ENCODE measurements at places on chromosomes 7 and 10. TPM values are rescaled to one million over a fixed set of nuclear protein-coding genes. Genes with fewer than 3 reads are reported as not detected.

The TAS2R5 gene
- 0.71 TPM for polyA plus RNA-seq

The TMEM178B gene
- 0.58 TPM for polyA plus RNA-seq

The KAZALD1 gene
- not detected for polyA plus RNA-seq

The PSPH gene
- 15.9 TPM for polyA plus RNA-seq

The ACBD7 gene
- polyA plus RNA-seq, result 1.3 TPM

The GSTK1 gene
- 77.3 TPM for polyA plus RNA-seq

The IKZF1 gene
- polyA plus RNA-seq, result 1.2 TPM

The C7orf33 gene
- polyA plus RNA-seq, result 1.6 TPM

The AKR1C8 gene
- polyA plus RNA-seq, result not detected

The NUTM2E gene
- polyA plus RNA-seq, result not detected

GRCh38 chr10:64093946-64094535, 572.8 kb downstream of the REEP3 start:
- DNase-seq, result no peak

GRCh38 chr7:134329614-134330346, 13.1 kb upstream of the SLC35B4 start:
- no peak for DNase-seq

GRCh38 chr7:11701829-11702560, 130.0 kb downstream of the THSD7A start:
- no peak for DNase-seq

- DNase-seq, result no peak
Measured at GRCh38 chr10:6141296-6142151, 52.7 kb downstream of the RBM17 start.

DNA sequence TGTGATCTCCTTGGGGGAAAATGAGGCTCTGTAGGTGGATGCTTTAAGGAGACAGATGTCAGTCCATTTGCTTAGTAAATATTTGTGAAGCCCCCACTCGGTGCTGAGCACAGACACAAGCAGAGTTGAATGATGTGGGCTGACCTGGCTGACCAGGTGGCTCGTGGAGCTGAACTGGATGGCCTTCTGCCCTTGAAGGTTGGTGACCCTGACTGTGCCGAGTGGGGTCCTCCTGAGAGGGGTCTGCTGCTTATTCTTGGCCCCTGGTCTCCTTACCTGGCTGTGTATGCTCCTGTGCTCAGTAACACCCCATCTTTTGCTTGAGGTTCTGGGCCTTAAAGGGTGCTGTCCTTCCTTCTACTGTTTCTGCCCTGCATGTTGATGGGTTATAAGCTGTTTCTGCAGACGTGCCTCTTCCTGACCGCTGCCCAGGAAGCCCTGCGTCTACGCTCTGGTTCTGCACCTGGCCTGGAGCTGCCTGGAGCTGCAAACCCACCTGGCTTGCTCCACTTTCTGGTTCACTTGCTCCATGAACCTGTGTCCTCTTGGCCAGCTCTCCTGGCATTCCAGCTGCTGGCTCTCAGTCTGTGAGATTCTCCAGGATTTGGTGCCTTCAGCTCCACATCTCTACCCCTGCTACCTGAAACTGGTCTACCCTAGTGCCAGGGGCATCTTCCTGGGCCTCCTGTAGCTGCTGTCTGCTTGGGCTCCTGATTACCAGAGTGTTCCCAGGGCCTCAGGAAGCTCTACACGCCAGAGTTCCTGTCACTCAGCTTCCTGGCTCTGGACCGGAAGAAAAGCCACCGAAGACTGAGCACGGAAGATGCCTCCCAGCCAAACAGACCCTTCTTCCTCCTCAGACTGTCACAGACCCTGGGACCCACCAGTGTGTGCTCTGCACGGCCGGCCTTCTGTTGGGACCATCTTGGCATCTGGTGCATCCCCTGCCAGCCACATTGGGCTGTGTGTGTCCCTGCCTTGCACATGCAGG, 76.5 kb downstream of the ADCY1 start:
- DNase-seq, result no peak

DNA sequence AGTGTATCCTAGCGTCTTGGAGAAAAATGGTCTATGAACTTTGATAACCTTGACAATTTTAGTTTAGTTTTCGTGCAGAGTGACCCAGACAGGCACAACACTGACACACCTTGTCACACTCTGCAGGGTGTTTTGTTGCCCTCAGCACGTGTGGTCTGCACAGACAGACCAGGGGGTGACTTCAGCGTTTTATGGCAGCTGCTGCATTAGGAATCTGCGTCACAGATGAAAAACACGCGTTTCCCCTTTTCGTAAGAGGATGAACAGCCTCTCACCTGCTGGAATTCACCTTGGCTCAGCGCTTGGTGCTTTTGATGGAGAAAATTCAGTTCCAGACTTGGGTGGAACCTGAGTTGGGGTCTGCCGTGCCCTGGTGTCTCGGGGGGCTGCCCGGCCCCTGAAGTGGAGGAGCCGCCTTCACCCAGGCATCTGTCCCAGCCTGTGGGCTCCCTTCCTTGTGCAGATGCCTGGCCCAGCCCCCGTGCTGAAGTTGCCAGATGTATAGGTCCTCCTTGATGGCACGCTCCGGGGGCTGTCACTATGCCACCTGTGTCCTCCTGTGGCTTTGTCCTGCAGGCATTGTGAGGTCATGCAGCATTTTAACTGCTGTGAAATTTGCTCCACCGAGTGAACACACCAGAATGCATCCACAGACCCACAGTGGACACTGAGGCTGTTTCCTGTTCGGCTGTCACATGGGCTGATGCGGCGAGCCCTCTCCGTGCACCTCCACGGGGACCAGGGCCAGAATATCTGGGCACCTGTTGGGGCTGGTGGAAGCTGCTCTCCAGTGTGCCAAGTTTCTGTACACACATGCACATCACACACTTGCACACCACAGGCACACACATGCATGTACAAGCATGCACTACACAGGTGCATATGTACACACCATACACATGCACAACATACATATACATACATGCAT, 18.3 kb downstream of the INPP5A start:
- no peak for DNase-seq

- peak; percentile 43 for DNase-seq
Measured at GRCh38 chr10:3172081-3172445, 519 bp downstream of the PITRM1 start.

DNA sequence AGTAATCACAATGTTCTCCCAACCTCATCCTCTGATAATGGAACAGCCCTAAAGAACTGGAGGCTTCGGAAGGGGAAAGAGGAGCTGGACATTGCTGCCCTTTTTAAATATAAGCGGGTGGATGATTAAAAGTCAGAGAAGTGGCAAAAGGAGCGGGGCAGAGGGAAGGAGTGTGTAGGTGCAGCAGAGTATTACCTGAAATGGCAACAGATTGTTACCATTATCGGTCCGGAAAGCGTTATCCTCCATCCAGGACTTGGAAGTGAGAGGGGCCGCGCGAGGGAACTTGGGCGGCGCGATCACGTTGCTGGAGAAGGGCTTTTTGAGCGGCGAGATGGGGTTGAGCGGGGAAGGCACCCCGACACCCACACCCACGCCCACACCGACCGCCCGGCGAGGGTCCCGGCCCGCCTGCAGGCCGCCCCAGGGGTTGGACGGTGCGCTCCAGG, 51.7 kb downstream of the CPEB3 start:
- DNase-seq, result peak; percentile 42

DNA sequence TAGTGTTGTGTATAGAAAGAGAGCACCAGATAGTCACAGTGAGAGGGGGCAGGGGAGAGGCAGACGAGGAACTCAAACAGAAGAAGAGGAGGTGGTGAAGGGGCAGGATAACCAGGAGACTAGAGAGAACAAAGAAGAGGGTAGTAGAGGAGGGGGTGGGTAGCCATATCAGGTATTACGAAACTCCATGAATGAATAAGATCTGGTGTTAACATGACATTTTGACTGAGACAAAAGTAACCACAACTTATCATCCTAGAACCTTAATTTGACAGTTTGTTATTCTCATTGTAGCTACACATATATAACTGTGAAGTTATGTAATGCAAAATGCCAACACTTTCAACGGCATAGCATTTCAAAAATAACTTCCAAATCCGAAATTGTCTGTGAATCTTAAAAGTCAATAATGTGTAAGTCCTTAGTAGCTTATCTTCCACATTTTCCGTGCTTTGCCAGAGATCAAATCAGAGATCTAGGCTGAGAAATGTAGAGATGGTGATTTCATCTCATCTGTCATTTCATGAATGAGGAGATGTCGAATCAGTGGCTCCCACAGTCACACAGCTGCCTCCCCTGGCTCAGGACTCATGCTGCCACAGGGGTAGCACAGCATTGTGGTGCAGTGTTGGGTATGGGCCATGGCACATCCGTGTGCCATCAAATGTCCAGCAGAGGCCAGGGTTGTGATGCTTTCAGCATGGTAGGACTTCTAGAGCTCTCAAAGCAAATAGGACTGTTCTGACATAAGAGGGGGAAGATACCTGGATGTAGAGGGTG, 202.1 kb downstream of the HECW1 start:
- DNase-seq, result no peak

GRCh38 chr7:37377231-37377630, 71.4 kb downstream of the ELMO1 start:
- no peak for DNase-seq

DNA sequence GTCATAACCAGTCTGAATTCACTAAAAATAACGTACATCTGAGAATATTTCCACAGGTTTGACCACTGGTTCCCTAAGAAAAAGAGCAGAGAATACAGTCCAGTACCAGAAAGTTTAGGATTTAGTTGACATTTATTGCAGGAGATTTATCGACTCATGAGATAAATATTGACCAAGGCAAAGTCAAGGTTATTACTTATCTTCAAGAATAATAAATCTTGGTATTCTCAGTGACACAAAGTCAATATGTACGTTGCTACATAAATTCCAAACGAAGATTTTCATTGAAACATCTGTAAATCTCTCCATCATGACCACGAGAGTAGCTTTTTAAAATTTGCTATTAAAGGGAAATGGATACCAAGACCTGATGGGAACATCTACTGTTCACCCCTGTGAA, 39.4 kb upstream of the GRB10 start:
- no peak for DNase-seq

DNA sequence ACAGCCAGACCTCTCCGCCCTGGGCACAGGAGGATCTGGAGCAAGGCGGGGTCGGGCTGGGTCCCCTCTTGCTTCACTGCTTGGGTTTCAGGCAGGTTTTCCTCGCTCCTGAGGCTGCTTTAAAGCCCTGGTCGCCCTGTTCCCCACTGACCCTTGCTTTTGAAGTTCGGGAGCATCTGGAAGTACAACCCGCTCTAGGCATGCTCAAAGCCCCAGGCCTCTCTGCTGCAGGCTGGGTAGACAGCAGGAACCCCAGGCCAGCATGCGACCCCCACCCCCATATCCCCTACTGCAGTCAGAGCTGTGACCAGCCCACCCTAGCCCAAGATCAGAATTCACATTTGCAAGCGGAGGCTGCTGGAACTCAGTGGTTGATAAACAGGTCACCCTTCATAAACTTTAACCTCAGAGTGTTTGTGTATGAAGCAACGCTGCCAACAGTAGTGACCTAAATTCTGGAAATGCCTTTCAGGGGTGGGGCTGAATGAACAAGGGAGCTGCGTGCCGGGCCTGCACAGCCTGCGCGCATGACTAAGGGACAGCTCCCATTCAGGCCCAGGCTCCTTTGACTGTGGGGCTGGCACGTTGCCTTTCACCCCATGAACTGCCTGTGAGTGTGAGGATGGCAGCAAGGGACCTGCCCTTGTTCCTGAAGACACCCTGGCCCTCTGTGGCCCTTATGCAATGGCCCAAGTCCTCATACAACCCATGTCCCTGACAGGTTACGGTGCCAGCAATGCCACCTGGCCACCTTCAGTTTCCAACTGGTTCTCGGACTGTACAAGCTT, 52.5 kb downstream of the PROSER2 start:
- DNase-seq, result peak; percentile 30

- DNase-seq, result no peak
Measured at GRCh38 chr7:43307522-43307921, 195.1 kb downstream of the HECW1 start.

DNA sequence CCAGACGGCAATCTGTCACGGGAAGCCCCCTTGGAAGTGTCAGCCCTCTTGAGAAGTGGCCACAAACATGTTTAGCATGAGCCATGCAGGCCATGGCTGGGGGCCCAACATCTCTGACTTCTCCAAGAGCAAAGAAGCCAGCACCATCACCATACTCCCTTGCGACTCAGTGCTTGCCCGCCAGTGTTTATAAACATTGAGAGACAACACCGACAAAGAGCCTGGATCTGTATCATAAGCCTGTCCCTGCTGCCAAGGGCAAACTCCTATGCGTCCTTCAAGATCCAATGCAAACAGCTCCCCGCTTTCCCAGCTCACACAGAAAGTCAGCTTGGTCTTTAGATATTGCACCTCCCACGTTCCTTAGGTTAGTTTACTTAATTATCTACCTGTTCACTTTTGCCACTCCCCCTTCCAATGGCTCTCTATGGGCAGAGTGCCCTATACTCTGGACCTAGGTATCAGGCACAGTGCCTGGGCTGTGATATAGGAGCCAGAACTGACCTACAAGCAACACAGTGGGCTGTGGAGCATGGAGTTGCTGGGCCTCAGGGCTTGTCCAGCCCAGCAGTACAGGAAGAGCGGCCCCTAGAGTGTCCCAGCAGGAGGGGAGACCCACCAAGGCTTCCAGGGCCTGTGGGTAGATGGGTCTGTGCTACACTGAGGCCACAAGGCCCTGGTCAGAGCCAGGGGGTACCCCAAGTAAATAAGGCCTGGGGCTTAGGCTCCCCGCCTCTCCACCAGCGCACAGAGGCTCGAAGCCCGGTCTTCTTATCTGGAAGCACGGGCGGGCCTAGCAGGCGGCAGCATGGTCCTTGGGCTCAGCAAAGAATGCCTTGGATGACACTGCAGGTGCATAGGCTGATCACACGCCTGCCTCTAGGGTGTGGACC, 37.7 kb downstream of the CAMK2B start:
- no peak for DNase-seq

DNA sequence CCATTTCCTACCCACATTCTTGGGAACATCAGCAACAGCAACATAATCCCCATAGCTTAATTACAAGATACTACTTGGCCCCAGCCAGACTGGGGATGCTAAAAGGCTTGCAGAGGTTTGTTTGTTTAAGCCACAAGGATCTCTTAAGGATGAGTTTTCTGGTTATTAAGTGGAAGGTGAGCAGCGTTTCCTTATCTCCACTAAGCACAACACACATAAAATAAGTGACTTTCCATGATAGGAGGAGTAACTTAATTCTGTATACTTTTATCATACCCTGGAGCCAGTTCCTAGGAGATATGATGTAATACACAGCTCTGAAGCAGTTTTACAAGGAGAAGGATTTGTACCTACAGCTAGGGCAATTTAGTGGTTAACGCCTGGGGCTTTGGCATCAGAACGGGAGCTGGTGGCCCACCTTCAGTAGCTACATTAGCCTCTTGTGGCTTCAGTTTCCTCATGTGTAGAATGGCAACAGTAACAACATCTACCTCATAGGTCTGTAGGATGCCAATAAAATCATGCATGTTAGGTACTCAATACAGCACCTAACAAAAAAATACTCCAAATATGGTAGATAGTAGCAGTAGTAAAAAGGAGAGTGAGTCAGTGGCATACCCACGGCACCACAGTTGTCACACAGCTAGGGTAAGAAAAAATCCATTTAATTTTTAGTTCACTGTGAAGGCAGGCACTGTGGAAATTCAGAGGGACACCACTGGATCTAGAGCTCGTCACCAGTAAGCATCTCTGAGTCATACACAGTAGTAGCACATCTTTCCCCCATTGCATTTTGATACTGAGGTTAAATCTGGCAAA, 55.2 kb downstream of the DOCK4 start:
- DNase-seq, result no peak

Data from muscle of arm (tissue), 14 donors.